Activated naive CD8-positive, alpha-beta T cell treated with anti-CD3 and anti-CD28 coated beads, Interleukin-2, amount 10 ng/mL, durations not matched to agents 7 days and 5 days (primary cell): ENCODE measurements at places on chromosomes 1 and 21. TPM values are rescaled to one million over a fixed set of nuclear protein-coding genes. Genes with fewer than 3 reads are reported as not detected.

GRCh38 chr1:151165281-151165737 is 393 bp downstream of the LYSMD1 start:
- DNase-seq, result no peak

- no peak for DNase-seq
These were observed 65.1 kb upstream of the DPT start for GRCh38 chr1:168794057-168794456.

DNA sequence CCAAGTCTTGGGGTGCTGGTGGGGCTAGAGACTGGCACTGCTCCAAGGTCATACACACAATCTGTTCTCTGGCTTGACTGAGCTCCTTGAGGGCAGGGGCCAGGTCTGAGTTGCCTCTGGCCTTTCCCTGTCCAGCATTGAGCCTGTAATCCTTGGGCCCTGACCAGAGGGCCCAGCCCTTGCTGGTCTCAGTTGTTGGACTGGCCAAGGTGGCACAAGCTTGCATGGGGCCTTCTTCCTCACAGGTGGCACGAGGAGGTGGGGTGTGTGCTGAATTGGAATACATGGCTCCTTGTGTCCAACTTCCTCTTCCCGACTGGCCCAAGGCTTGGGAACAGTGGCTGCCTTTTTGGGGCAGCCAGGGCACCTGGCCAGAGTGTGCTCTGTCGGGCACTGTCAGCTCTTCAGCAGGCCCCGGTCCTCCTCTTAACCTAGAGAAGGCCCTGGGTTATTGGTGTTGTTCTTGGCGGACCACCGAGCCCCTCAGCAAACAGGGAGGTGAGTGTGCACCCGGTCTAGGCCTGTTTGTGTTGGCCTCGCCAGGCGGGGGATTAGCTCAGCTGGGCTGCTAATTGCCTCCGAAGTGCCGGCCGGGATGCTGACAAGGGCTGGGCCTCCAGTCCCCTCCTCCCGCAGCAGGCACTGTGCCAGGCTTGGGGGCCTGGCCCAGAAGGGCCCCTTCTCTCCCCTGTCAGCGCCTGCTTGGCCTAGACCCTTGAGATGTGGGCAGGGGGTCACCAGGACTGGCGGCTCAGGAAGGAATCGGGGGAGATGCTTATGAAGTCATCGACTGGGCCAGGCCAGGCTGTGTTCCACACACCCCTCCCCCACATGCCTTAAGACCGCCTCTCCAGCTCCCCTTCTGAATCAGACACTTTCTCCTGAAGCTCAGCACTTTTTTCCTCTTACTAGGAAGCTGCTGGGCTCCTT is 28.5 kb downstream of the WNT4 start:
- no peak for DNase-seq

GRCh38 chr1:7145947-7146346 is 360.7 kb downstream of the CAMTA1 start:
- no peak for DNase-seq

DNA sequence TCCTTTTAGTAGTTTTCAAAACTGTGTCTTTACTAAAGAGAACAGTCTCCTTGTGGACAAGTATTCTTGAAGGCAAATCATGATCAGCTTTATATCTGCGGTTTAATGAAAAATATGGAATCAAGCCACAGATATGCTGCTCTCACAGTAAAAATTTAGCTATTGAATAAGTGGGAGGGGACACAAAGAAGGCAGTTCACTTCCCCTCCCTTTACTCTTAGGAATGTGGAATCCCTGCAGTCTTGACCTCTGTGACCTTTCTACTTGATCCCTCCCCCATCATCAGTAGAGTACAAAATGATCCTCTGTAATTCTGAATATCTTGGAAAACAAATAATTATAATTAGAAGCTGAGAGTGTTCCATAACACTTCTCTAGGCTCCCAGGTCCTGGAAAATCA is 136.7 kb upstream of the HOOK1 start:
- no peak for DNase-seq

DNA sequence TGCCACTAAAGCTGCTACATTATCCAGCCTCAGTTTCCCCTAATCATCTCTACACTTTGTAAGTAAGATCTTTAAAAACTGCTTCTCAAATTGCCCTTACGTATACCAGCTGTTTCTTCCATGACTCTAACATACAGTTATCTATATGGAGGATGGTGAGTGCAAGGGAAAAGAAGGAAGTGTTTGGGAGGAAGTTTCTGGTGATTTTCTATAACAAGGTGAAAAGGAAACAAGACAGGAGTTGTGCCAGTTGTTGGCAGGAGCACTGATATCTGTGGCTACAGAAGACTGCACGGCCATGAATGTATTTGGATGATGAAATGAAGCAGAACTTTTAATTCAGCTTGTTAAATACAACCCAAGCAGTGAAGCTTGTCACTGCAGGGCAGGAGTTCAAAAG is 32.3 kb upstream of the NHLH2 start:
- DNase-seq, result no peak

- no peak for DNase-seq
These were observed 4.8 kb downstream of the LACTBL1 start for GRCh38 chr1:22967833-22968232.

GRCh38 chr21:45128613-45129188 is 54.3 kb downstream of the ADARB1 start:
- peak; percentile 76 for DNase-seq

- DNase-seq, result no peak
These were observed 28.6 kb downstream of the DSTYK start for GRCh38 chr1:205182930-205183329.

- DNase-seq, result no peak
These were observed 219.5 kb downstream of the TPR start for GRCh38 chr1:186155594-186155993.

DNA sequence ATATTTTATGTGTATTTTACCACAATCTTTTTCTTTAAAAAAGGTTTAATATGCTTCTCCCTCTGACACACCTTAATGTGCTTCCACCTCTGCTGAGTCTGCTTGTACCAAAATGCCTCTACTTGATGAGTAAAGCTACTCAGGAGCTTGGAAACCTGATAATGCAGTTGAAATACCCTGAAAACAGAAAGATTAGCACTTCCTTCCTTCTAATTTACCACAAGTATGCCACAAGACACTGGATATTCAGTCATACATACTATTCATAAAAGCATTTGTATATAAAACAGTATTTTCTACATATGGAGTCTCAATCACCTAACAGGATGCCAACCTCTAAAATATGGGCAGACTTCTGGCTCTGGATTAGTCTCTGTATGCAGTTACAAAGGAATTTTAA is 55.0 kb downstream of the SLC35D1 start:
- DNase-seq, result no peak

DNA sequence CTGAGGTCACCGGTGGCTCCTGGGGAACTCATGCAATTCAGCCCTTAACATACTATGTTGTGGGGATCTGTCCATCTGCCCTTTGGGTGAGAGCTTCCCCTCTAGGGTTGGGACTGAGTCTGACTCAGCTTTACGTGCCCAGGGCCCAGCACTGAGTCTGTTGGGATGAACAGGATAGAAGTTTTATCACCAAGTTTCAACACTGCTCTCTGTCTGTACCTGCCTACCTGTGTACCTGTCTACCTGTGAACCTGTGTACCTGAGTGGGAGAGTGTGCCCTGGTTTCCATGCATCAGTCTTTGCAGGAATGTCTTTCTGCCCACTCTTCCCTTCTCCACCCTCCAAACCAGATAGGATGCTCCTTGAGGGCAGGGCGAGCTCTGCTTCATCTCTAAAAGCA is 90.6 kb upstream of the POU3F1 start:
- DNase-seq, result no peak

Gene TENT5C
- 18.8 TPM for total RNA-seq

Gene OR10J1
- total RNA-seq, result not detected

Gene SLC6A9
- total RNA-seq, result 1.9 TPM

Gene CHRNB2
- total RNA-seq, result not detected
